ENCODE measurements at places on chromosomes 13 and 19. TPM values are rescaled to one million over a fixed set of nuclear protein-coding genes. Genes with fewer than 3 reads are reported as not detected.

The SBK3 gene
- not detected for total RNA-seq

The ZIC5 gene
- total RNA-seq = not detected

The SYNE4 gene
- 2.9 TPM for total RNA-seq

The ZNF324 gene
- 14.7 TPM for total RNA-seq

The PLIN5 gene
- not detected for total RNA-seq

The ZNF541 gene
- not detected for total RNA-seq

The OXGR1 gene
- total RNA-seq = not detected

The ZNF284 gene
- total RNA-seq = 1.2 TPM

The UBL5 gene
- 355 TPM for total RNA-seq

The ZNF254 gene
- 10.3 TPM for total RNA-seq

The CIC gene
- total RNA-seq = 65.6 TPM

The NRTN gene
- 0.61 TPM for total RNA-seq

The FCAR gene
- total RNA-seq = not detected

The TMEM238 gene
- total RNA-seq = 9.7 TPM

The CEACAM5 gene
- not detected for total RNA-seq

The GSX1 gene
- not detected for total RNA-seq

The F7 gene
- total RNA-seq = not detected

The CNN1 gene
- total RNA-seq = not detected

The ADGRE1 gene
- total RNA-seq = 4.3 TPM

The ZNF726 gene
- 16.3 TPM for total RNA-seq

The ZNF578 gene
- 0.12 TPM for total RNA-seq

The ITPKC gene
- total RNA-seq = 7.7 TPM

The GGN gene
- 1.0 TPM for total RNA-seq

The KLC3 gene
- total RNA-seq = not detected

The CADM4 gene
- total RNA-seq = 0.28 TPM

The CEACAM20 gene
- not detected for total RNA-seq

The ZNF880 gene
- total RNA-seq = 6.3 TPM

The PTGIR gene
- total RNA-seq = 194 TPM

The KRTDAP gene
- total RNA-seq = not detected

The FPR3 gene
- total RNA-seq = not detected

The NDFIP2 gene
- 272 TPM for total RNA-seq

The TTYH1 gene
- 0.78 TPM for total RNA-seq

The TMEM221 gene
- total RNA-seq = not detected

The LILRA2 gene
- total RNA-seq = not detected

The SULT2A1 gene
- total RNA-seq = not detected

The C19orf33 gene
- not detected for total RNA-seq

The ZNF610 gene
- total RNA-seq = 0.12 TPM

The ZNF471 gene
- 0.09 TPM for total RNA-seq

The SGTA gene
- 76.9 TPM for total RNA-seq

The LRRC63 gene
- total RNA-seq = 0.26 TPM

The FGF22 gene
- total RNA-seq = not detected

The TNNT1 gene
- 0.36 TPM for total RNA-seq

The FFAR3 gene
- 0.21 TPM for total RNA-seq

The KIR2DL4 gene
- total RNA-seq = not detected
